ENCODE measurements at places on chromosomes 12 and 14.

GRCh38 chr14:19828314-19828713, 24.7 kb downstream of the OR4N2 start:
- DNase-seq: no peak

- DNase-seq: no peak
These were observed 42.3 kb upstream of the TTC7B start for GRCh38 chr14:90858511-90858910.

- no peak for DNase-seq
These were observed 93.4 kb downstream of the PHLDA1 start for GRCh38 chr12:75938189-75938588.

GRCh38 chr12:85849344-85849743, 13.1 kb upstream of the RASSF9 start:
- no peak for DNase-seq

DNA sequence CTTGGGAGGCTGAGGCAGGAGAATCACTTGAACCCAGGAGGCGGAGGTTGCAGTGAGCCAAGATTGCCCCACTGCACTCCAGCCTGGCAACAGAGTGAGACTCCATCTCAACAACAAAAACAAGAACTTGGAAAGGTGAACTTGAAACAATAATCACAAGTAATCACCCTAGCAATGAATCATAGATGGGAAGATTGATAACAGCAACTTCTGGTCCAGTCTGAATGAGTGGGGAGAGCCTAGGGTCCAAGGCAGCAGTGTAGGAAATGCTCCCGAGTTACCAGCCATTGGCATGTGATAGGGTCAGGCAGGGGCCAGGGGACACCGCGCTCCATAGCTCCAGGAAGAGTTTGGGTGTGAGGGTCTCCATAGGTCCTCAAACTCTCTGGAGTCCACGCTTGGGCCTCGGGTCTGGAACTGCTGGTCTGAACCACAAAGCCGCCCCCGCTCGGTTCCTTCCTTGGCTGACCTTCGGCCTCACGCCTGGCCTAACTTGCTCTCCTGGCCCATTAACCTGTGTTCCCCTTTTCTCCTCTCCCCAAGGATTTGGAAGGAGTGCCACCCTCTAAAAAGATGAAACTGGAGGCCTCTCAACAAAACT, 19.9 kb upstream of the MLXIP start:
- DNase-seq: no peak

- no peak for DNase-seq
These were observed 67.8 kb downstream of the FLRT2 start for GRCh38 chr14:85597701-85598100.

DNA sequence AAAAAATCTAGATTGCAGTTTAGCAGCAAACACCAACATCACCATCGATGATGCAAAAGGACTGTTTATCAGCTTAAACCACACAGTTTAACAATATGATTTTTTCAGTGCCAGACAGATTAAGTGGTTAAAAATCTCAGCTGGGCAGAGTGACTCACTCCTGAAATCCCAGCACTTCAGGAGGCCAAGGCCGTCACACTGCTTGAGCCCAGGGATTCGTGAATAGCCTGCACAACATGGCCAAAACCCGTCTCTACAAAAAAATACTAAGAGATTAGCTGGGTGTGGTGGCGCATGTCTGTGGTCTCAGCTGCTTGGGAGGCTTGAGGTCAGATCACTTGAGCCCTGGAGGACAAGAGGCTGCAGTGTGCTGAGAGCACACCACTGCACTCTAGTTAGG, 8.9 kb downstream of the RSRC2 start:
- no peak for DNase-seq

DNA sequence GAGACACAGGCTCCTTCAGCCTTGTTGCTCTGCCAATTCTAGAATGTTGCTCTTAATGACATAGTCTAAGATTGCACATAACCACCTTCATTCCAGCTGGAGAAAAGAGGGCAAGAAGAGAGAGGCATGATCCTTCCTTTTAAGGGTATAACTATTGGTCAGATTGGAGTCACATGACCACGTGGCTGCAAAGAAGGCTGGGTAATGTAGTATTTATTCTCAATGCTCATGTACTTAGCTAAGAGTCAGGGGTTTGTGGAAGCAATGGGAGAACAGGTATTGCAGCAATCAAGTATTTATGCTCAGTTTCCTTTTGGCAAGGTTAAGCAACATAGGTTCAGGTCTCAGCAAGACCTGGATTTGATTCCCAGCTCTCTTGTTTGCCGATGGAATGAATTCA, 298.8 kb upstream of the TBX3 start:
- DNase-seq: no peak

DNA sequence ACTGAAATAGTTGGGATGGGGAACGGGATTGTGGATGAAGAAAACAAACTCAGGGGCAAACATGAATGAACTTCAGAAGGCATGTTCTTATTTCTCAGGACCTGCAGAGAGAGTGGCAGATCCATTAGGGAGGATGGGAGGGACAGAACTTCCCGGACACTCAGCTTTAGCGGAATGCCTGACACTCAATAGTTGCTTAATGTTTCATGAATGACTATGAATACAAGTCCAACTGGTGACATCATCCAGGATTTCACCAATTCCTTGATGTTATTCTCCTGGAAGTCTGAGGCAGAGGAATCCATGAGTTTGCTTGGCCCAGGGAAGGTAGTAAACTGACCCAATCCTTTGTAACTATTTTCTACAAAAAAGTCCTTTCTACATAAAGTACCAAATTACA, 37.8 kb upstream of the LRRC10 start:
- no peak for DNase-seq

GRCh38 chr12:44127966-44128710, 292.3 kb downstream of the TMEM117 start:
- DNase-seq: no peak

- no peak for DNase-seq
These were observed 4.5 kb downstream of the FOXA1 start for GRCh38 chr14:37590428-37591139.

DNA sequence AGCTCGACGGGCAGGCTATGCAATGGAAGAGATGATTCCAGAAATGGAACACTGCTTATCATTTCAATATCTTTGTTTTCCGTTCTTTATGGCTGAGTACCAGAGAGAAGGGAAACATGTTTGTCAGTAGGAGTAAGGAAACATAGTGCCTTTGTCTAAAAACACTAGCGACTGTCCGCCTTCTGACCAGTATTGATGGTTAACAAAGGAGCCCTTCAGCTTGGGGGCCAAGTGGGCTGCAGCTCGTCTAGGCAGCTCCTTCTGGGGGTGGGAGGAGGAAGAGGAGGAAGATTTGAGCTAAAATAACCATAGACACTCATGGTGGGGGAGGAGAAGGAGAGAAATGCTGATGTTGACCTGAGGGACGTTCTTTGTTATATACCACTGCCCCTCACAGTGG, 15.0 kb downstream of the COQ5 start:
- no peak for DNase-seq

GRCh38 chr12:130079279-130079678, 83.0 kb upstream of the FZD10 start:
- DNase-seq: no peak

DNA sequence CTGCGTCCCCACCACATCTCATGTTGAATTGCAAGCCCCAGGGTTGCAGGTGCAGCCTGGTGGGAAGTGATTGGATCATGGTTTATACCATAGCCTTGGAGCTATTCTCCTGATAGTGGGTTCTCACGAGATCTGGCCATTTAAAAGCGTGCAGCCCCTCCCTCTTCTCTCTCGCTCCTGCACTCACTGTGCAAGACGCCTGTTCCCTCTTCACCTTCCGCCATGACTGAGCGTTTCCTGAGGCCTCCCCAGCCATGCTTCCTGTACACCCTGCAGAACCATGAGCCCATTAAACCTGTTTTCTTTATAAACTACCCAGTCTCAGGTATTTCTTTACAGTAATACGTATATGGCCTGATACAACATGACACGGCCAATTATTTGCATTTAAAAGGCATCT, 146.6 kb downstream of the RIMBP2 start:
- no peak for DNase-seq

- DNase-seq: no peak
These were observed 852 bp downstream of the COX16 start for GRCh38 chr14:70358631-70359030.

- no peak for DNase-seq
These were observed 108.7 kb downstream of the BTG1 start for GRCh38 chr12:92036771-92037453.

DNA sequence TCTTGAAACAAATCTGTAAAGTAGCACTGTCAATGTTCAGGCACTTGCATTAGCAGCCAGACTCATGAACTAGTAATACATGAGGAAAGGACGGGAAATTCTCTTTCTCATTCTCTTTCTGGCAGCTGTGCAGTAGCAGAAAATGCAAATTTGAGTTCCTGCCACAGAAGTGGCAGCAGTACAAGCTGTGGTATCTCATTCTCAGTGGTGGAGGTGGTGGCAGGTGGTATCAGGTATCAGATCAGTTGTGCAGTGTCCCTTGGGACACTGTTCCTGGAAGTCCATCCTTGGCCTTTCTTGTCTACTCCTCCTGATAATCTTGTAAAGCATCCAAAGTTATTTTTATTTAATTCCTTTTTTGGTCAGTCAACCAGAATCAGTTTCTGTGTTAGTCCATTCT, 103.0 kb downstream of the C12orf42 start:
- DNase-seq: no peak

- no peak for DNase-seq
These were observed 126.7 kb downstream of the EPS8 start for GRCh38 chr12:15662303-15662980.

- DNase-seq: no peak
These were observed 783.8 kb downstream of the VRK1 start for GRCh38 chr14:97581016-97581415.

GRCh38 chr12:58719161-58719560, 201.1 kb downstream of the LRIG3 start:
- no peak for DNase-seq

- no peak for DNase-seq
These were observed 199.8 kb downstream of the RBM19 start for GRCh38 chr12:113766131-113766878.
